ENCODE measurements at places on chromosomes 7 and 10.

DNA sequence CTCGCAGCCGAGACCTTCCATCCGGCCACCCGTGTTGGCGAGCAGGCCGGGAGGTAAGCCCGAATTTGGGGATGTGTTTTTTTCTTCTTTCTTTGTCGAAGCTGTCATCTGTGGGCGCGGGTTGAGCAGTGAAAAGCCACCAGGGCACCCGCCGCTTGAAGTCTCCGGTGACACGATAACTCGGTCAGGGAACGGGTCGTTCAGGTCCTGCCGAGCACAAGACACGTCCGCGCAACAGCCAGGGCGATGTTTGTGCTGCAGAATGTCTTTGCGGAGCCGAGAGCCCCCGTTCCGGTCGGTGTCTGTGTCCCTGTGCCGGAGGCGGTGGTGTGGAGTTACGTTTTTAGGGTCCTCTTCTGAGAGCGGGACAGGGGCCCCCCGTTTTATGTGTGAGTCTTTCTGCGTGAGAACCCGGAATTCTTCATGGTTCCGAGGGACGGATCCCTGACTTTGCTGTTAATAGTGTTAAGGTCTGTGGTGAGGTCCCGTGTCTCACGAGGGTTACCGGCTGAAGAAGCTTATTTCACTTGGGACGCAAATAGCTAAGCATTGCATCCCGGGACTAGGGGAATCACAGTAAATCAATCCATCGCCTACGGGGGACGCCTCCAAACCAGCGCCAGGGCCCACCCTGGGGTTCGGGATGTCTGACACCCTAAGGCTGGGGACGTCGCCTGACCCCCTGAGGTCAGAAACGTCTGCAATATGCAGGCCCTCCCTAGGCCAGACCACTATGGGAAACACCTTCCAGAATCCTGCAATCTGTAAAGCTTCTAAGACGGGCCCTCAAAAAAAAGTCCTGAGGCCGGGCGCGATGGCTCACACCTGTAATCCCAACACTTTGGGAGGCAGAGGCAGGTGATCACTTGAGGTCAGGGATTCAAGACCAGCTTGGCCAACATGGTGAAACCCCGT is 99.5 kb downstream of the ELFN1 start:
- DNase-seq: no peak

- DNase-seq: no peak
These were observed 23.1 kb downstream of the KCNH2 start for GRCh38 chr7:150954986-150955518.

GRCh38 chr7:45969940-45970339 is 48.9 kb upstream of the IGFBP3 start:
- DNase-seq: no peak

DNA sequence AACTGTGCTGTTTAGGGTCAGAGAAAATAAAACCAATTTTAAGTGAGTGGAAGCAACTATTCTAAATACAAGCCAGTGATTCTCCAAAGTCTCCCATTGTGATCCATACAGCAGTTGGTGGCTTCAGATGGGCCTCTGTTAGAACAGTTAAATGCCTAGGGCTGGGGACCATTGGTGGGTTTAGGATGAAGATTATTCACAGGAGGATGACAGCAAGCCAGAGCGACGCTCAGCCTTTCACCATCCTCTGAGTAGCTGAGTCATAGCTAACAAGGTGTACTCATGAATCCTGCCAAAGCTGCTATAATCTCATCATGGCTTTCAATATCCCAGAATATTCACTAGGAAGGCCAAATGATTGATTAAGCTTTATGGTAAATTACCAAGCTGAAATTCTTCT is 39.6 kb downstream of the STARD3NL start:
- DNase-seq: no peak

DNA sequence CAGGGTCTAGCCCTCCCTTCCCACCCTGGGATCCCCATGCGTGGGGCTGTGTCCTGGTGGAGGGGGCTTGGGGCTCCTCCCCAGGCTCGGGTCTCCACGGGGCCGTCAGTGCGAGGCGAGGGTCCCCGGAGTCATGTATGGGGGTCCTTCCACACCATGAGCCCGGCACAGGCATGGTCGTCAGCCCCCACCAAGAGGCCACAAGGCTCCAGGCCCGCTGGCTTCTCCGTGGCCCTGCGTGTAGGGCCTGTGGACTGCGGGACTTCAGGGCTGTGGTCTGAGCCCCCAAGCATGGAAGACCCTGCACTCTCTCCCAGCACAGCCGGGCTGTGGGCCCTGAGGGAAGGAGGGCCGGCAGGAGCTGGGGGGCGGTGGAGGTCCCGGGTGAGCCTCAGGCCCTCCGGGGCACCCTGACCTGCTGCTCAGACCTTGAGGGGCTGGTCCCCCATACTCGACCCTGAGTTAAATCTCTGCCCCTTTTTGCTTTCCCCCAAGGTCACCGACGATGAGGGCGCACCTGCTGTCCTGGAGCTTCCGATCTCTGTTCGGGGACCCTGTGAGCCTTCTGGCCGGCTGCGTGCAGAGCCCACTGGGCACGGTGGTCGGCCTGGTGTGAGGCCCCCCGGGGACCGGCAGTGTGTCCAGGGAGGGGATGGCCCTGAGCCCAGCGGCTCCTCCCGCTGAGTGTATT is 19.7 kb downstream of the PWWP2B start:
- no peak for DNase-seq

GRCh38 chr7:141456298-141456697 is 94.9 kb upstream of the AGK start:
- DNase-seq: no peak

- DNase-seq: no peak
These were observed 113.6 kb upstream of the SEM1 start for GRCh38 chr7:96823274-96823673.

DNA sequence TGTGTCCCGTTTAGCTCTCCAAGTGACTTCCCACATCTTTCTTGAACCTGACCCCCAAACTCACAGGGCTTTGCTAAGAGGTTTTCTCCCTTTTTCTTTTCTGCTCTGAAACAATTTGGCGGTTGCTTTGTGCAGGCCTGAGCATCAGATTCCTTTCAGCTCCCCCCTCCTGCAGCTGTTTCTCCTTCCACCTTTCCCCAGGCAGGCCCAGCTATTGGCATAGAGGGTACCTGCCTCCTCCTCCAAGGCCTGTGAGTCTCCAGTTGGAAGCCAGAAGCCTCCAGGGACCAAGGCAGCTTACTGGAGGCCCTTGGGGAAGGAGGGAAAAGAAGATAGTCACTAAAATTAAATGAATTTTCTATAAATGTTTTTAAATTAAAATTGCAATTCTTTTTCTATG is 7.7 kb downstream of the VAX1 start:
- DNase-seq: no peak

DNA sequence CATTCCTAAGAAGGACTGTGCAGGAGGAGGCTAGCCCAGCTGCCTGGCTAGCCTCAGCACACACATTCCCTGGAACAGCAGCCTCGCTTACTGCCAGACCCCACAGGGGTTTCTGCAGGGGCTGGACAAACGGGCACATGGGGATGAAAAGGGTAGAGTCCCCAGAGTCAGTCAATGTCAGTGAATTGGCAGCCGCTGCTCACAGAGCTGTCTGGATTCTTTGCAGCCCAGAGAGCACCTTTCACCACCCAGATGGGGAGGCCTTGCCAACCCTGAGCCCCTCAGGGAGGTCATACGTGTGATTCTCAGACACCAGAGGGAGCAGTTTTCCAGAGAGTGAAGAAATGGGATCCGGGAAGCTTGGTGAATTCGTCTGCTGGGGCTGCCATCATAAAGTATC is 143.3 kb downstream of the KCNMA1 start:
- no peak for DNase-seq

GRCh38 chr7:91866599-91867148 is 13.8 kb downstream of the MTERF1 start:
- no peak for DNase-seq

- DNase-seq: no peak
These were observed 11.8 kb downstream of the SFXN2 start for GRCh38 chr10:102726274-102726673.

DNA sequence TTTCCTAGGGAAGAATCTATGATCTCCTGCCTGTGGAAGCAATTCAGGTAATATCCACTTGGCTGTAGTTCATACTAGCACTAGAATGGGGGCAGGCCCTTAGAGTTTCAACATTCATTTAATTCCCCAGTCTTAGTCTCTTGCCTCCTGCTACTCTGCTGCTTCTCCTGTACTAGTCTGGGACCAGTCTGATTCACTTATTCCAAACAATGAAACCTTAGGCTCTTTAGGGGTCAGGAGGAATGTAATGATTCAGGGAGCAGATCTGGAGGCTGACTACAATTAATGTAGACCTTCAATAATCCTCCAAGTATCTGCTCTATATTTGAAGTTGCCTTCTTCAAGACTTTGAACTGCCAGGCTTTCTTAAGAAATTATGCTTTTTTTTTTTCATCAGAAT is 101.8 kb downstream of the GNAT3 start:
- DNase-seq: no peak

DNA sequence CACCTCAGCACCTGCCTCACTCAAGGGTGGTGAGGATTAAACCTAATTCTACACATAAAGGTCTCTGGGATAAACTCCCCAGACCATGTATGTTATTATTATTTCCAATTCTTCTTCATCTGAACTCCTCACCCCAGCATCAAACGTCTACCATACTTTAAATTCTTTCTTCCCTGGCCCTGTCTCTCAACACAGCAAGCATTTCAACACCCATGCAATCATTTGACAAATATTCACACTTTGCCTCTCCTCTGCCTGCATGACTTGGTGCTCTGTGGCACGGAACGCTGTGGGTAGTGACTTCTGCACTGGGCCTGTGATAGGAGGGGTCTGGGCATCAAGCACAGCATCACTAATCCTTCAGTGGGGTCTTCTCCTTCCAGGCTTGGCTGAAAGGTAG is 490.8 kb downstream of the TNS3 start:
- DNase-seq: no peak

- DNase-seq: no peak
These were observed 695.5 kb upstream of the SEMA3D start for GRCh38 chr7:85882335-85882734.

DNA sequence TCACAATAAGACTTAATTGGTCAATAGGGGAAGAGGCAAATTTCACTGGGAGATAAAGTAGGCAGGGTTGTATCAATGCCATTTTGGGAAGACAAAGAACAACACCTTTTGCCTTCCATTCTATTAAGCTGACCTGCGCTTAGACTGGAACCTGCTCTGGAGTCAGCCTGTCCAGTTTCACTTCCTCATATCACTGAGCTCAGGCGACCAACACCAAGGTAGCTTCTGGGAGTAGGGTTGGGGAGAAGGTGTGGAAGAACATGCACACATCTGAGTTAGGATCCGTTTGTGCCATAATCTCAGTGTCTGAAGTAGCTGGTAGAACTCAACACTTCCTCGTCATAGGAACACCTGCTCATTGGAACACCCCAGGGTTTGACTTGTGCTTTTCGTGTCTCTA is 527.4 kb upstream of the IGFBP3 start:
- no peak for DNase-seq

DNA sequence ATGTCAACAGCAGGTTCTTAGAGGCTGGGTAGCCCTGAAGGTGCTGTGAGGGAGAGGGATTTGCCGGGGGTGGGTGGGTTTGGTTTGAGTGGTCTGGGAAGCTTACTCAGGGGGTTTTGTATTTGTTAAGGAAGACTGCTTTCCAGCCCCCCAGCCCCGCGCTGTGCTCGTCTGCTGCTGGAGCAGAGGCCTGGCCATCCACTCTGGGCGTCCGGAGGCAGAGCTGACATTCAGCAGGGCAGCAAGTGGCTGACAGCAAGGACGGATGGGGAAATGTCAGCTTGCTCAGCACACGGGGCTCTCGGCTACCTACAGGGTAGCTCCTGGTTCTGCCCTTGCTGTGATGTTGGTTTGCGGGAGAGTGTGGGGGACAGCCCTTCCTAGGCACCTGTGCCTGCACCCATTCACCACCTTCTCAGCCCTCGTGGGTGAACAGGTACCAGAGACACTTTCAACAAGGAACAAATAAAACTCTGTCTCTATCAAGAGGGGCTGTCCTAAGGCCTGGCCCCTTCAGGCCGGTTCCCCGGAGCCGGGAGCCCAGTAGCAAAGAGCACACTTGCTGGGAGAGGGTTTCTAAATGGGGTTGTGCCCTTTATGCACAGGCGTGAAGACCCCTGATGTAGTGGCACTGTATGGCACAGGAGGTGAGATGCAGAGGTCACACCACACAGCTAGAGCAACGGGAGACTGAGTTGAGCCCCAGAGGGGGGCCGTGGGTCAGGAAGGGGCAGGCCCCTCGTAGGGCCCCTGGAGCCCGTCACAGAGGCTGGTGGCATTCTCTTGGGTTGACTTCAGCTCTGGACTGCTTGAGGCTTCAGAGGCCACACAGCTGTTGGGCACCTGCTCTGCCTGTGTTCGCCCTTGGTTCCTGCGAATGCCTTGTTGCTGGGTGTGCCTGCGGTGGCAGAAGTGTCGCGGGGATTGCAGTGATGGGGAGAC is 72.2 kb upstream of the SHH start:
- DNase-seq: no peak

- DNase-seq: no peak
These were observed 307.8 kb upstream of the POM121L12 start for GRCh38 chr7:52727632-52728031.

- no peak for DNase-seq
These were observed 242.2 kb upstream of the GRB10 start for GRCh38 chr7:51024867-51025266.

GRCh38 chr10:123073187-123073586 is 62.6 kb upstream of the HMX3 start:
- DNase-seq: no peak

DNA sequence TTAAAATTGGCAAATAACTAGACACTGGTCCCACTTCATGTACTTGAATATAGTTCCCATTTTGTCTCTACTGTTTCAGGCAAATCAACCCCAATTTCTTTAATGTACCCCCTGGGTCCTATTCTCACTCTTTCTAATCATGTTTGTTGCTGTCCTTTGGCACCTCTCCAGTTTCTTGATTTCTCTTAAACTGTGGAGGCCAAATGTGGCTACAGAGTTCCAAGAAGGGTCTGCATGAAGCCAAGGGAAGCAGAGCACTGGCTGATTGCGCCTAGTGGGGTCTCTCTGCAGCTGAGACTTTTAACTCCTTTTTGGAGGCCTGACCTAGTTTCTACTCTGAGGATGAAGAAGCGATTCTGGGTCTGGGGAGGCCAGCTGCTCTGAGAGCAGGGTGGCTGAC is 6.7 kb upstream of the ADAM12 start:
- DNase-seq: no peak

GRCh38 chr7:18119985-18120384 is 92.3 kb upstream of the PRPS1L1 start:
- no peak for DNase-seq

- no peak for DNase-seq
These were observed 30.1 kb upstream of the ZEB1 start for GRCh38 chr10:31288962-31289361.

- DNase-seq: no peak
These were observed 4.7 kb upstream of the ARPC1B start for GRCh38 chr7:99369767-99370391.

DNA sequence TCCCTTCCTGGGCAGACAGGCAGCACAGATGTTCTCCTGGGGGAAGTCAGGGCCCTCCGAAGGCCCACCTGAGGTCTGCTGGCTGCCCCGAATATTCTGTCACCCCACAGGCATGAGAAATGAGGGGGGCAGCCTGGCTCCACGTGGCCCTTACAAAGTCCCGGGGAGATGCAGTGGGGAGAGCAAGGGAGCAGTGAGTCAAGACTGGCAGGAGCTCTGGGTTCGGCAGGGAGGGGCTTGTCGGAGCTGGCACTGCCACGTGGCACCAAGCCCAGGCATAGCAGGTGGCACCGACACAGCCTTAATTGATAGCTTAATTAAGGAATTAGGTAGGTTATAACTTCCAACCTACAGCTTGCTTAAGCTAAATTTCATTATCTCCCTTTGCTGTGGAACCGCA is 163.9 kb downstream of the USP6NL start:
- DNase-seq: no peak
